Epithelial cell of esophagus (primary cell): ENCODE measurements at places on chromosomes 4 and X.

DNA sequence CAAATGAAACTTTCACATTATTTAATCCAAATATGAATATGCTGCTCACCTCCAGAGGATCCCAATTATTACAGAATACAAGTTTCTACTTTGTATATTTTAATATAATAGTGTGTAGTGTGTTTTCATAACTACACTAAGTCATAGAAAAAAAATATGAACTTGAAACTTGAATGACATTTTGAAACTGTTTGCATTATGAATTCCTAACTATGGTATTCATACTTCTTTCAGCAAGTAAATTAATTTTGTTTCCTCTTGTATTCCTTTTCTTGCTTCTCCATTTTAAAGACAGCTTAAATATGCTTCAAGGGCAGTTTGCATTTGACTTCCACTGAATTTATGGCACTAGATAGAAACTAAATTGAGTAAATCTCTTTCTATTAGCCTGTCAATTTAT lies 177.1 kb downstream of the BMPR1B start:
- peak; percentile 64 for DNase-seq

GRCh38 chr4:39384563-39384962 lies 18.4 kb upstream of the RFC1 start:
- DNase-seq: no peak

GRCh38 chrX:129793604-129794191 lies 13.9 kb downstream of the SASH3 start:
- no peak for DNase-seq

DNA sequence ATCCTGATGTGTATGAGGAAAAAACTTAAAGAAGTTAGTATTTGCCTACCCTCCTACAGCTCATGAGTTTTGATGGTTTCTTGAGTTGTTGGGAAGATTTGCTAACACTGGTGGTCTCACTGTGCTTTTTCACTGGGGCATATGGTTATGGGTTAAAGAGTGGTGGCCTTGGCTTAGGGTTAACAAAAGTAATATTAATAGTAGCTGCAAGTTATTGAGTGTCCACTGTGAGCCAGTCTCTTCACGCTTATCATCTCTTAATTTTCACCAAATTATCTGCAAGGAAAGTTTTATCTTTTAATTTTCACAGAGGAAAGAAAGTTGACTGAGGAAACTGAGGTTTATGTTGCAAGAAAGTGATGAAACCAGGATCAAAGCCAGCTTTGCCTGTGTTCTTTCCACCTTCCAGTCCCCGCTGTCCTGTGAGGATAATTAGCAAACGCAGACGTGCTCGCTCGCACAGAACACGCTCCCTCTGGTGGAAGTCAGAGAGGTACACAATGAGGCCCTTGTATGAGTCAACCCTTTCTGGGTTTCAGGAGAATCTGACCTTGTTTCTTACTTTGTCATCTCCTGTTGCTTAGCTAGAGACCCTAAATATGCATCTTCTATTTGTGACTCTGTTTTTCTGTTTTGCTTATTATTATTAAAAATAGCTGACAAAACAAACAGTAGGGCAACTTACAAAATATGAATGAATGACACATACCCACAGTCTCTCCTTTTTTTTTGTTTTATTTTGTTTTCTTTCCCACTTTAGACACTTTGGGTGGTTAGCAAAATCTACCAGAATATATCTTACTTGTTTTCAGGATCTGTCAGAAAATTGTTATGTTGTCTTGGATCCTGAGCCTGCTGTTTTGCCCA lies 94.3 kb downstream of the DDIT4L start:
- peak; percentile 84 for DNase-seq
